ENCODE measurements at places on chromosomes 7 and 10.

DNA sequence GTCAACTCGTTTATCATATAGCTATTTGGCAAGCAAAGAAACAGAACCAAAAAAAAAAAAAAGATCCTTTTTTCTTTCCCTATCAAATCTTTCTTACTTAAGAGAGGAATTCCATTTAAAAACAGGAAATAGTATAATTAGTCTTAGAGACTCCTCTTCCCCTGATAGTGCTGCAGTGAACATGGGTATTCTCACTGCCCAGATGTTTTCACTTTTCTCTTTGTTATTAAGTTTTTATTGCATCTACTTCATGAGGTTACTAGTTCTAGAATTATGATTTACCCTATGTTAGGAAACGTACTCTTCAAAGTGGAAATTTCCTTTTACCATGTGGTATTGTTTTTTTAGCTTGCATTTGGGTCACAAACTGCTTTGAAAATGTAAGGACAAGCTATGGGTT lies 8.5 kb downstream of the CASP2 start:
- DNase-seq, result no peak

- no peak for DNase-seq
Observed at GRCh38 chr10:79468841-79469585, 23.6 kb upstream of the ZCCHC24 start.

- DNase-seq, result no peak
Observed at GRCh38 chr7:85750454-85750949, 563.6 kb upstream of the SEMA3D start.

DNA sequence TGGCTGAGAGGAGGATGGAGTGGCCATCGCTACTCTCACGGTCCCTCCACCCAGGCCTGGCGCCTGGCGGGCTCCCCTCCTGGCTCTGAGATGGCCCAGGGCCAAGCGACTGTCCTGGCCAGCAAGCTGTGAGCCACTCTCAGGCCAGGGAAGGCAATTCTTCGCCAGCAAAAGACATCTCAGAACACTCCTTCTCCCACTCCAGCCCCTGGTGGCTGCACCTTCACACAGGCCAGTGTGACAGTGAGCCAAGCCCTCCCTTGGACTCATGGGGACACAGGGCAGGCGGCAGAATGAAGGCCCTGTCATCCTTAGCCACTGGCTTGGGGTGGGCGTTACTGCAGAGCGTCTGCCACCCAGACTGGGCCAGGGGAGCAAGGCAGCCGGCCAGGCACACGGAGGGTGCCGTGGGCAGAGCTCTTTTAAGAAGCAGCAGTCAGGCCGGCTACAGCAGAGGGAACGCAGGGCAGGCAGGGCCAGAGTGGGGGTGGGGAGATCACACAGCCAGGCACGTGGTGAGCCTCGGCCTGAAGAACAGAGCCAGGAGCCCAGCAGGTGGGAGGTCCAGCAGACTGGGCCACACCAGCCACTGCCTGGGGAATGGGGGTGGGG lies 14.4 kb downstream of the STK32C start:
- no peak for DNase-seq

- DNase-seq, result no peak
Observed at GRCh38 chr7:133196856-133197612, 55.8 kb upstream of the EXOC4 start.

GRCh38 chr7:69967689-69968450 lies 369.6 kb downstream of the AUTS2 start:
- no peak for DNase-seq

GRCh38 chr7:47093320-47094234 lies 488.3 kb downstream of the TNS3 start:
- DNase-seq, result no peak
